Activated naive CD8-positive, alpha-beta T cell treated with anti-CD3 and anti-CD28 coated beads for 36 hours (primary cell): ENCODE measurements at places on chromosomes 5 and 9.

GRCh38 chr5:386432-387341 lies 56.3 kb upstream of the EXOC3 start:
- no peak for DNase-seq

GRCh38 chr5:151707567-151707966 lies 20.9 kb upstream of the SPARC start:
- DNase-seq: no peak

- DNase-seq: no peak
These were observed 69.5 kb upstream of the HAND1 start for GRCh38 chr5:154547551-154547950.

DNA sequence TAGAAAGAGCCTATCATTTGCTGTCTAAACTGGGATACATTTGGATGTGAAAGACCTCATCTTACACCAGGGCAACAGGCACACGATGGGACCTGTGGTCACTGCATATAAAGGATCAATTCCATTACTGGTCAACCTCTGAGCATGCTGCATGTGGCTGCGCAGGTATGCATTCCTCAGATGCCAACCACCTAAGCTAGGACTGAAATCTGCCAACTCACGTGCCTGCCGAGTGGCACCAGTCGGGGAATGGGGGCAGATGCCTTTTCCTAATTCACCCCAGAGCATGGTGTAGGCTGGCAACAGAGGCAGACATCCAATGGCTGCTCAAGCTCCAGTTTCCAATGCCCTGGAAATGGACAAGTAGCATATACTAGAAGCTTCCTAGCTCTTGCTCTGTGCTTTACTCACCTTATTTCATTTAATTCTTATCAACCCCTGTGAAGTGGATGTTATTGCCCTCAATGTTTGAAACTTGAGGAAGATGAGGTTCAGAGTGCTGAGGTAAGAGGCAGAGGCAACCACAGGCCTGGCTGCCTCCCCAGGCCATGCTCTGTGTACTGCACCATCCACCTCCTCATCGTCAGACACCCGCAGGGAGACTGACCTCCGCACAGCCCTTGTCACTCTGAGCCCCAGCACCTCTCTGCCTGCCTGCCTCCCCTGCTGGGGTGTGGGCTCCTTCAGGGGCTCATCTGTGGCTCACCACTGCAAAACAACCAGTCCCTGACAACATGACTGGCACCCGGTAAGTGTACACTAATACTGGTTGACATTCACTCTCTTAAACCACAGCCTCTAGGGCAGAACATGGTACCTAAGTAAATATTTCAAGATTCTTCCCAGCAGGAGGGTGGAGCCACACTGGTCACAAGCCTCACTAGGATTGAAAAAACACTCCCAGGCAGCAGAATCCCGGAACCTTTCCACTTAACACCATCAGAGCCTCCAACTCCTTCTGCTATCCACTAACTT lies 228.5 kb downstream of the CRB2 start:
- no peak for DNase-seq

DNA sequence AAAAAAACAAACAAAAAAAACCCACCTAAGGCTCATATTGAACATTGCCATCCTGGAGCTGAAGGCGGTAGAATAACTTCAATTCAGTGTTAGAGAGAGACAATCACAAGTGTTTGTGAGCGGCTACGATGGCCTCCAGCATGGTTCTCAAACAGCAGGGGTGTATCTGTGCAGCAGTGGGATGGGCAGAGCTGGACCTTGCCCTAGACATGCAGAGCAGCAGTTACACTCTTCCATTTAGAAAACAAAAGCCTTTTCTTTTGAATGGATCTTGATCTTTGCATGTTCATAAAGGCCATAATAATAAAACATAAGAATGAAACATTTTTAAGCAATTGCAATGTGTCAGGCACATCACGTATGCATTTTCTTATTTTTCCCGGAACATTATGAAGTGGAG lies 50.3 kb downstream of the ARHGAP26 start:
- DNase-seq: no peak

DNA sequence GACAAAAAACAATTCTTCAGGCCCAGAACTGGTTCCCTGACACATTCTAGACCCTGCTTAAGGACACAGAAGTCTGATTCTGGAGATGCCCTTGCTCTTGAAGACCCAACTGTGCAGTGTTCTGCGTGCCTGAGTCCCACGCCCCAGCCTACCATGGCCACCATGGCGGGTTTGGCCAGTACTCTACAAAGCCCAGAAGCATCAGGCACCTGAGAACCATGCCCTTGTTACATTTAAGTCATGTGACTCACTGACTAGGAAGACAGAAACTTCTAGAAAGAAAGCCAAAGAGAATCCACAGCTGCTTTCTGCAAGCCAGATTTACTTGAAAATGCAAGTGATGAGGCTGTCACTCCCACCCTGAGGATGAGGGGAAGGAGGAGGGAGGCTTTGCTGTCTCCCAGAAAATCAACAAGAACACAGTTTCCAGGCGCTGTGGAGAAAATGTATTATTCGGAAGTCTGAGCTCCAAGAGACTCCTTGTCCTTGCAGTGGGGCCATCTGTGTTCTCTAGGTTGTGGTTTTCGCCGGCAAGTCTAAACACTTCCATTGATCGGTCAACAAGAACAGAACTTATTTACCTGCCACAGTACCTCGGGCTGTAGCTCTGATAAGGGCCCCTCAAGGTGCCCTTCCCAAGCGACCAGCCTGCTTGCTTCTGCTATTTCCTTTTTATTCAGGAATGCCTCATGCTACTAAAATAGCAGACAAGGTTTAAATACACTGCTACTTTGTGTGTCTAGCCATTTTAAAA lies 81.3 kb upstream of the DMRT1 start:
- no peak for DNase-seq

GRCh38 chr5:9361835-9362234 lies 184.0 kb downstream of the SEMA5A start:
- DNase-seq: no peak

DNA sequence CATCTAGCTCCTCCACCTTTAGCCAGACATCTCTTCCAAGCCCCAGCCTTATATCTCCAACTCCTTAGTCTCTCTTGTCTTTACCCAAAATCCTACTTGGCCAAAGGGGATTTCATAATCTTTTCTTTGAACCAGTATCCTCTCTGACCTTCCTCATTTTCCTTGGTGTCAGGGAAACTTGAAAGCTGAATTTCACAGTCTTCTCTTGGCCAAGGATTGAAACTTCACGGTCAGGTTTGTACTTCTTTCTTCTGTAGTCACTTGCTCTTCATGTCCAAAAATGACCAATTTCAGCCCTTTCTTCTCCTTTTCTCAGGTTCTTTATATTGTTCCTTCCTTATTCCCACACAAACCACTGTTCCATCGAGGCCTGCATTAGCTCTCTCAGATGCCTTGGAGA lies 473.7 kb upstream of the KLF4 start:
- no peak for DNase-seq

GRCh38 chr9:117772960-117773359 lies 68.8 kb downstream of the TLR4 start:
- no peak for DNase-seq

- no peak for DNase-seq
These were observed 67.0 kb downstream of the STX17 start for GRCh38 chr9:99973455-99973854.

- DNase-seq: no peak
These were observed 137.0 kb downstream of the FER start for GRCh38 chr5:108884736-108885135.

- peak; percentile 18 for DNase-seq
These were observed 76.2 kb upstream of the SPIN1 start for GRCh38 chr9:88312045-88312444.

- DNase-seq: no peak
These were observed 35.7 kb downstream of the LHX2 start for GRCh38 chr9:124047251-124047672.

DNA sequence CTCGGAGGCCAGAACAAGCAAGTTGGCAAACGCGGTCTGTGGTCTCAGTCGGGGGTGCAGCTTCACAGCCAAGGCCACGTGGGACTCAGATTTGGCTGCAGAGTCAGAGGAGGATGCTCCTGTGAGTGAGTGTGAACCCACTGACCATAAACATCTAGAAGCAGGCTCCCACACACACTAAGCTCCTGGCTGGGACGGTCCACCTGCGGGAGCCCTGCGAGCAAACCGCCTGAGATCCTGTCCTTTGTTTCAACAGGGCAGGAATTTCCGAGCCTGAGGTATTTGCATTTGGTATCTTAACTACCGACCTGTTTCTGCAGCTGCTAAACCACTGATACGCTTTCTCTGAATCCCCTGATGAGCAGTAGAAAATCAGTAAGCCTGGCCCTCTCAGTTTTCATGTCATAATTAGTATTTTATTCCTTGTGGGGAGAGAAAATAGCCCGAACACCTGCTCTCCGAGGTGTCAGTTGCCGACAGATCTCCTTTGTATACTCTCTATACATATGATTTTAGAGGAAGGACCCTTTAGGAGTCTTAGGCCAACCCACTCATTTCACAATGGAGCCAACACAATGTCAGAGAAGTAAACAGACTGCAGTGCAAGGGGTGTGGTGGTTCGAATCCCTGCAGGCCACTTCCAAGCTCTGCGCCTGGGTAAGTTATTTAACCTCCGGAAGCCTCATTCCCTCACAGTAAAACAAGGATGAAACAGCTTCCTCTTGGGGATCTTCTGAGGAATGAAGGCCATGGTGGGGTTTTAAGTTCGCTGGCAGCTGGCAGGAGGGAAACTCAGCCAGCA lies 40.9 kb upstream of the PWWP2A start:
- DNase-seq: no peak

GRCh38 chr9:99113414-99114048 lies 8.6 kb downstream of the TGFBR1 start:
- DNase-seq: no peak

DNA sequence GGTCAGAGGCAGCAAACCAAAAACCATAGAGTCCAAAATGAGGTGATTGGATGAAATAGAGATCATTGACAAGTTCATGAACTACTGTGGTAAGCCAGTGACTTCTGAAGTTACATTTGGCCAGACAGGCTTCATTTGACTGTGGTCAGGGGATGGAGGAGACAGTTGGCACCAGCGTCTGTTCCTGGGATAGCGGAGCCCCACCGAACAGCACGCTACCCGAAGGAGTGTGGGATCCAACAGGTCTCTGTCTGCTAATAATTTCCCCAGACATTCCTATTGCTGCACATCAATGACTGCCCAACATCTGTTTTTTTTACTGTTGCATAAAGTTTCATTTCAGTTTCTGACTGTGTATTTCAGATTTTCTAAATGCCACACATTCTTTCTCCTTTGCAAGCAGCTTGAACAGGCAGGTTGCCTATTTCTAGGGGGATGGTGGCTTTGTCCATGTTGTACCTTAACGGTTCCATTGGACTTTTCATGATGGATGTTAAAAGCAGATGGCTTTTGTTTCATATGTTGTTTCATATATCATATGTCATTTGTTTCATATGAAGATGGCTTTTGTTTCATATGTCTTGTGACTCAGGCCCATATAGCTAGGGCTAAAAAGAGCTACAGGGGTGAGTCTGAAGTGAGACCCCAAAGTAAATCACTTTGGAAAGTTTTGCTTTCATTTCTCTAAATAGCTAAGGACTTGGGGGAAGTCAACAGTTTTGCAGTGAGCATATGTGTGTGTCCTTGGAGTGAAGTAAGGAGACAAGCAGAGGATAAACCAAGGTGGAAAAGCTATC lies 180.8 kb downstream of the GOLPH3 start:
- no peak for DNase-seq

DNA sequence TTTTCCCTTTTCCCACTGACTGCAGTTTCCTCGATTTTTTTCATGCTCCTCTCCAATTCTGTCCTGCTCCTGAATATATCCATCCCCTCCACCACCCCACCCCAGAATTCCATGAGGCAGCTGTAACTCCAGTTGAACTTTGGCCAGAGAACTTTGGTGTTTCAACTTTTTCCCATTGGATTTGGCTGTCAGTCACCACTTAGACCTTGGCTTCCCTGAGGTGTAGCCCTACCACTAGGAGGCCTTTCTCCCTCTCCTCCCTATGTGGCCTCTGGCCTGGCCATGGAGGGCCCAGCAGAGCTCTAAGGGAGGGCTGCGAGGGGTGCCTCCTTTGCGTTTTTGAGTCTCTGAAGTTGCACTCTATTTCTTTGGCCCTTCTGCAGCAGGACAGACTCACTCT lies 261.3 kb downstream of the PIK3R1 start:
- DNase-seq: no peak

GRCh38 chr5:159758189-159758588 lies 158.1 kb upstream of the ADRA1B start:
- DNase-seq: no peak

GRCh38 chr5:146130440-146131045 lies 25.2 kb upstream of the PLAC8L1 start:
- no peak for DNase-seq
